Thoracic aorta (tissue), 2 donors: ENCODE measurements at places on chromosomes 6 and 20.

- DNase-seq: no peak
- H3K27me3 ChIP-seq: no peaks in the 10 kb centered on the region
- H3K4me3 ChIP-seq: peak overlapping the region; percentile 34
- no peak overlapping the region for H3K27ac ChIP-seq
- H3K36me3 ChIP-seq: no peaks in the 10 kb centered on the region
- H3K4me1 ChIP-seq: no peaks in the 10 kb centered on the region
Measured at GRCh38 chr6:167153521-167153959, 4.2 kb downstream of the GPR31 start.

DNA sequence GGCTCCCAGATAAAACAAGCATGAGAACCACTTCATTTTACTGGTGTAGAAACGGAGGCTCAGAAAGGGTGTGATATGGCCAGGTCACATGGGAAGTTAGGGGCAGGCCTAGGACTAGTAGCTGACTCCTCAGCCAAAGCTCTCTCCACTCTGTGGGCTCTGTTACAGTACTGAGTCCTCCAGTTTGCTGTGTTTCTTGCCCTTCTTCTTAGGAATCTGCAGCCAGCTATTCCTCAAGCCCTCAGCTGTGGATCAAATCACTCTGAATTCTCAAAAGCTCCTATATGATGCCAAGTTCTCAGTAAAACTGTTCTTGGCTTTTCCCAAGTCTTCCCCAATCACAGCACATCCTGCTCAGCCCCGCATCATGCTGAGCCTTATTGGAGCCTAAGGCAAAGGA is 42.5 kb upstream of the ADGRF1 start:
- H3K27me3 ChIP-seq: no peaks in the 10 kb centered on the region
- no peak overlapping the region for H3K27ac ChIP-seq
- H3K4me1 ChIP-seq: no peaks in the 10 kb centered on the region
- H3K36me3 ChIP-seq: no peaks in the 10 kb centered on the region
- DNase-seq: no peak

DNA sequence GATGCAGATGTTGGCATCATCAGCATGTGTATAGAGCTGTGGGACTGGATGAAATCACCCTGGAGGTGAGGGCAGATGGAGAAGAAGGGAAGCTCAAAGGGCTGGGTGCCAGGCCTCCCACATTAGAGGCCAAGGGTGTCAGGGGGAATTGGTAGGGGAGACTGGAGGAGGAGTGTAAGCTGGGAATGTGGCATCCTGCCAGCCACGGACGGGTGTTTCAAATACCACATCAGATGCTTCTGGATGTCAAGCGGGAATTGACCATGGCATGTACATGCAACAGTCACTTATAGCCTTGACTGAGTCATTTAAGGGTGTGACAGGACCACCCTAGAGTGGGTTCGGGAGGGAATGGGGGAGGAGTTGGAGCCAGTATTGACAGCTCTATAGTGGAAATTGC is 9.6 kb downstream of the ERGIC3 start:
- H3K27me3 ChIP-seq: no peaks in the 10 kb centered on the region
- H3K27ac ChIP-seq: no peak overlapping the region

DNA sequence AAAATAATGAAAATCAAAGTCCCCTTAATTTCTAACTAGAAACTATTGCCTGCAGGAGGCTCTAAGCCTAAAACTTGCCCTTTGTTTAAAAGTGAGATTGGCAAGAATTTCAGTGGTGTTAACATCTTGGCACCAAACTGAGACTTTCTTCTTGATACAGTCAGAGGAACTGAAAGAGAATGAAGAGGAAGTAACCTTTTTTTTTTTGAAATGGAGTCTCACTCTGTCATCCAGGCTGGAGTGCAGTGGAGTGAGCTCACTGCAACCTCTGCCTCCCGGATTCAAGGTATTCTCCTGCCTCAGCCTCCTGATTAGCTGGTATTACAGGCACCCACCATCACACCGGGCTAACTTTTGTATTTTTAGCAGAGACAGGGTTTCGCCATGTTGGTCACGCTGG is 3.6 kb downstream of the DOP1A start:
- no peaks in the 10 kb centered on the region for H3K36me3 ChIP-seq
- H3K4me1 ChIP-seq: peaks cover 10% of the 10 kb centered on the region
- peak overlapping the region; percentile 20 for H3K4me3 ChIP-seq
- H3K27ac ChIP-seq: no peak overlapping the region
- DNase-seq: no peak
- H3K27me3 ChIP-seq: no peaks in the 10 kb centered on the region

DNA sequence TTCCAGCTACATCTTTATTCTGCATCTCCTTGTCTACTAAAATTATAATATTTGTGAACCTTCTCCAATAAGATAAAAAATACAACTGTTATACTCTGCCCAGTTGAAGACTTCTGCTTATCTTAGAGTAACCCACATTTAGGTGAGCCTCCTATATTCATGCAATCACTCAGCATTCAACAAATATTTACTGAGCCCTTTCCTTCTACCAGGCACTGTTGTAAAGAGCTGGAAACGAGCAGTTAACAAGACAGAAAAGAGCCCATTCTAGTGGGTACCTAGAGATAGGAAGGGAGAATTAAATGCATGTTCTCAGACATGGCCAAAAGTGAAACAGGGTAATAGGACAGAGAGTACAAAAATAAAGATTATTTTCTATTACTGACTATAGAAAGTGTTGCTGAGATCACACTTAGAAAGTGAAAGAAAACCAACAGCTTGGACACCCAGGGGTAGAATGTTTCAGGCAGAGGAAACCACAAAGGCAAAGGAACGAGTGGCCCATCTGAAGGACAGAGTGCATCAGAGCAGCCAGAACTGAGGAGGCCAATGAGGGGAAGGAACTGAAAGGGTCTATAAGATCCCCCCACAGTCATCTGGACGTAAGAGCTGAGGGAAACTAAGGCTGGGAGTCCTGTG is 50.8 kb upstream of the SMLR1 start:
- H3K27ac ChIP-seq: no peak overlapping the region

DNA sequence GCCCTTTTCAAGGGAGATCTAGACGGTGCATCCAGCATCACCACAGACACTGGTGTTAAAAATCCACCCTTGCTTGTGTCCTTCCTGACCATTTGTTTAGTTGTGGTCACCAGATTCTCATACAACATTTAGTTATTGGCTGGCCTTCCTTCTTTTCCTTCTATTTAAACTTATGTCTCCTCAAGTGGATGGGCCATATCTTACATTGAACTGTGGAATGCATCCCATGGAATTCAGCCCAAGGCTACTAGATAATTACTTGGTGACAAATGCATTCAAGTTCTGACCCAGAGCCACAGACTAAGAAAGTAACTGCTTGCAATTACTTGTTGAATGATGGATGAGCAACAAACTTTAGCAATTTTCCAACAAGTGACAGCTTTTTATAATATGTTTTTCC is 198.9 kb upstream of the SSTR4 start:
- no peak overlapping the region for H3K27ac ChIP-seq
- no peak for DNase-seq
- H3K27me3 ChIP-seq: no peaks in the 10 kb centered on the region
- H3K4me1 ChIP-seq: no peaks in the 10 kb centered on the region
- no peak overlapping the region for H3K4me3 ChIP-seq
- H3K36me3 ChIP-seq: no peaks in the 10 kb centered on the region
